Subcutaneous preadipocyte (primary cell): ENCODE measurements at places on chromosomes 6 and 20. TPM values are rescaled to one million over a fixed set of nuclear protein-coding genes. Genes with fewer than 3 reads are reported as not detected.

KHDRBS2 gene
- not detected in 2 replicates for total RNA-seq

ULBP3 gene
- total RNA-seq, result 17.3 and 21.7 TPM in 2 replicates

SFTA2 gene
- total RNA-seq, result not detected in 2 replicates

APOM gene
- total RNA-seq, result 0.59 and 1.1 TPM in 2 replicates

RBM24 gene
- total RNA-seq, result 0.59 TPM in 1 of 2 replicates, not detected in the other
